ENCODE measurements at places on chromosomes 5 and 9.

GRCh38 chr5:2742921-2743679 is 8.4 kb downstream of the IRX2 start:
- DNase-seq = no peak

- DNase-seq = peak; percentile 60
Observed at GRCh38 chr5:4879693-4880303, 260.3 kb upstream of the ADAMTS16 start.

GRCh38 chr9:131098391-131099101 is 2.2 kb downstream of the AIF1L start:
- no peak for DNase-seq

- DNase-seq = no peak
Observed at GRCh38 chr9:121638399-121638798, 13.0 kb upstream of the DAB2IP start.

DNA sequence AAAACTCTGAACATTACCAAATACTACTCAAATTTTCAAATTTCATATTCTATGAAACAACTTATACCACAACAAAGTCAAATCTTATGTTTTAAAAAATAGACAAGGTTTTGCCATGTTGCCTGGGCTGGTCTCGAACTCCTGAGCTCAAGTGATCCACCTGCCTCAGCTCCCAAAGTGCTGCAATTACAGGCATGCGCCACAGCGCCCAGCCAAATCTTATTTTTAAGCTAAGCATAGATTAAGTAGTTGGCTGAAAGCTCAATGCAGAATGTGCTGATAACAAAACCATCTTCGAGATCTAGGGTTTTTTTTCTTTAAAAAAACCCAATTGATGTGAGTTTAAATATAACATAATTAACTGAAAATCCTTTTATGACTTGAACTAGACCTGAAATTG is 6.4 kb downstream of the LMBRD2 start:
- DNase-seq = no peak

DNA sequence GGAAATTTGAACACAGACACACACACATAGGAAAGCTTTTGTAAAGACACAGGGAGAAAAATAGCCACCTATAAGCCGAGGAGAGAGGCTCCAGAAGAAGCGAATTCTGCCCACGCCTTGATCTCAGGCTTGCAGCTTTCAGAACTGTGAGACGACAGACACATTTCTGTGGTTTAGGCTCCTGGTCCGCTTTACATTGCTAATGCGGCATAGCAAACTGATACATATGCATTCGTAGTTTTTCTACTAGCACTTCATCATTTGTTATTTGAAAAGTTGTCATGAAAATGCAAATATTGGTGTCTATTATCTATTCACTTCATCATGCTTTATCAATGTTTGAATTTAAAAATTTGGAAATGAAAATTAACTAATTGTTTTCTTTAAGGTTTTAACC is 674.9 kb downstream of the SEMA5A start:
- DNase-seq = no peak

DNA sequence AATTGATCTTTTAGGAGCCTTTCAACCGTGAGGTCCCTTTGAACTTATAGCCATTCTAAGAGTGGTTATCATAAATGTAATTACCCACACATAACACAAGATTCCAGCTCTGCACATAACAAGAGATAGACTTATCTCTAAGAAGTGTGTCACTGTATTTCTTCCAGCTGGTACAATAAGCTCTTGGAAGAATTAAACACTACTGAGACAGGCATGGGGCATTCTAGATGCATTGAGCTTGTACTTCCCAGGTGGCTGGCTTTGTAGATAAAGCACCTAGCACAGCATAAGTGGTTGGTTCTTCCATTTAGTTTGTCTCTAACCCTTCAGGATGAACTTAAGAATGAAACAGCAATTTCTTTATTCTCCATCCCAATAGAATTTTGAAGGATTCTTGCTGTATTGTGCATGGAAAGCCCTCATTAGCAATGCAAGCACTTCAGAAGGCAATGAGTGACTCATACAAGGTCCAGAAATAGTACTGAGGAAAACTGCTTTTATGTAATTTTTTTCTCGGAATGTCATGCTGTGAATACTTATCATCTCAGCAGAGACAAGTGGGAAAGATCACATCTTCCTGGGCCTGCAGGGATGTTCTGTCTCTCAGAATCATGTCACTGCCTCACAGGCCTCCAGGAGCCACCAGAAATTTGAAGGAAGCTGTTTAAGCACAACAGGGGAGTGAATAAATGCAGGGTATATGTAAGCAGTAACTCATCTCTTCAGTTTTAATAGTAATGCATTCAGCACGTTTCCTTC is 91.1 kb upstream of the CD180 start:
- no peak for DNase-seq

- DNase-seq = no peak
Observed at GRCh38 chr9:5571629-5572232, 57.2 kb upstream of the RIC1 start.

- no peak for DNase-seq
Observed at GRCh38 chr5:160467555-160468362, 46.1 kb downstream of the PTTG1 start.

GRCh38 chr5:61327760-61328753 is 4.0 kb upstream of the ZSWIM6 start:
- no peak for DNase-seq

DNA sequence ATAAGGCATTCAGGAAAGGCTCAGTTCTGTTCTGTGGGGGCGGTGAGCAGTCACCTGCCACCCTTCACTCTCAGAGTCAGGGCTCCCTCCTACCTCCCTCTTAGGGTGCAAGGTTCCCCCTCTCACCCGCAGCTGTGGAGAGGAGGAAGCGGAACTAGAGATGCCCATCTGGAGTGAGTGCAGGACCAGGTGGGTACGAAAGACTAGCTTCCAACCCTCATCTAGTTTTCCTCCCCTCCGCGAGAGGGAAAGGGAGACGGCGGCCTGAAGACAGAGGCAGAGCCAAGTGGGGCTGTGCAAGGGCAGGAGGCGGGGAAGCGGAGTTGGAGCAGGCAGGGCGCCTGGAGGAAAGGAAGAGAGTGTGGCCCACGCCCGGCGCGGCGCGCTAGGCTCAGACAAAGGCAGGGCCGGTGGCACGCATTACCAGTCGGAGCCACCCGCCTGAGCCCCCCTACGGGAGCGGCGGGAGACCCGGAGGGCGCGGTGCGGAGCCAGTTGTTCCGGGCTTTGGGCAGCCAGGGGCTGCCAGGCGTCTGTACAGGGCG is 7.3 kb downstream of the PRR7 start:
- DNase-seq = no peak

GRCh38 chr5:134592141-134592746 is 40.4 kb downstream of the SAR1B start:
- DNase-seq = no peak

DNA sequence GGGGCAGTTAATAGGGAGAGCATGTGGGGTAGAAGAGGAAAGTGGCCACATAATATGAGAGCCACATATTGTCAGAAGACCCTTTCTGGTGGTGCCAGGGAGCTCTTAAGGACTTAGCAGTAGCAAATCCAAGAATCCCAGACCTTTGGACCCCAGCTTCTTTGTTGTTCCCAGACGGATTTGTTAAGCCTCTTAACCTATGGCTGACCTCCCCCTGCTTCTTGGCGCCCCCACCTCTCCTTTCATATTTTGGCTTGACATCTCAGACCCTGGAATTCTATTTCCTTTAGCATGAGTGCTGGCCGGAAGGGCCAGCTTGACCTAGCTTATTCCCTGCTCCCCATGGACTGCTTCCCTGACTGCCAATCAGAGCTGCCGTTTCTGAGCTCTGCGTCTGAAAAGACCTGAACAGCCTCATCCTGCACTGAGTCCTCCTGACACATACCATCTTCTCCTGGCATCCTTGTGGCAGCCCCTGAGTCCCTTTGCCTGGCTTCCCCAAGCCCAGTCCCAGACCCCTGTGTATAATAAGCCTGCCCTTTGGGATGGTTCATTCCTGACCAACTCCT is 116.3 kb downstream of the PRKACG start:
- no peak for DNase-seq

DNA sequence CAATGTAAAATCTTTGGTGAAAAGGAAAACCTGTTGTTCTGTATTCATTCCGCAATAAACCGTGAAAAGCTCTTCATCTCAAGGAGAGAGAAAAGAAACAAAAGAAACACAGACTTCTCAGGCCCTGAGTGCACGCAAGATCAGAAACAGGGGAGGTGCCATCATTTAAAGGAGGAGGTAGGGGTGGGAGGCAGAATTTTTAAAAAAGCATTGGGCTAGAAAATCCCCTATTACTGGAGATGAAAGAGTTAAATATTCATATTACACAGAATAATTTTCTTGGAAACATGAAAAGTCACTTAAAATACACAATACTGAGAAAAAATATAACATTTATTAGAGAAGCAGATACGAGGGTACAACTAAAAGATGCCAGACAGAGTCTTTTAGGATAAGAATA is 56.3 kb downstream of the USP20 start:
- DNase-seq = no peak

- DNase-seq = no peak
Observed at GRCh38 chr5:1510151-1510561, 13.6 kb downstream of the LPCAT1 start.

DNA sequence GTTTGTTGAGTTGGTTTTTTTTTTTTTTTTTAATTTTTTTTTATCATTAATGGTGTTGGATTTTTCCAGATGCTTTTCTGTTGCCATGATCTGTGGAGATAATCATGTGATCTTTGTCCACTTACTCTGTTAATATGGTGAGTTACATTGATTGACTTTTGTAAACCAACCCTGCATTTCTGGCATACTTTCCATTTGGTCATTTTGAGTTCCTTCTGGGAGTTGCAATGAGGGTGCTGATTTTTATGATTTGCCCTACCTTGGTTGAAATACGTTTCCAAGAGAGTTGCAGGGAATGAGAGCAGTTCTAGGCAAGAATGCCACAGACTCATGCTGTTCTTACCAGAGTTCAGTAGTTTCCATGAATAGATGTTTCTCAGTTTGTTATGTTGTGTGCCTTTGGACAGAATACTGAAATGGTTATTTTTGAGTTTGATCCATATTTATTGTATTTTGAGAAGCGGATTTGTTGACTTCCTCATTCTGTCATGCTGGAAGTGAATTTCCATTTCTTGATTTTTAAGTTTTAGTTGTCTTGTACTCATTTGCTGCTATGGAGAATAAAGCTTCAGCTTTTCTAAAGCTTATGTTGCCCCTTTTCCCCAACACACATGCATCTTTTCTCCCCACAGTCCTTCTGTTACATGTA is 69.0 kb downstream of the SCAMP1 start:
- no peak for DNase-seq

- DNase-seq = no peak
Observed at GRCh38 chr9:128819716-128820664, 1.7 kb downstream of the ENDOG start.

- DNase-seq = no peak
Observed at GRCh38 chr5:169091396-169091980, 209.5 kb downstream of the SLIT3 start.

DNA sequence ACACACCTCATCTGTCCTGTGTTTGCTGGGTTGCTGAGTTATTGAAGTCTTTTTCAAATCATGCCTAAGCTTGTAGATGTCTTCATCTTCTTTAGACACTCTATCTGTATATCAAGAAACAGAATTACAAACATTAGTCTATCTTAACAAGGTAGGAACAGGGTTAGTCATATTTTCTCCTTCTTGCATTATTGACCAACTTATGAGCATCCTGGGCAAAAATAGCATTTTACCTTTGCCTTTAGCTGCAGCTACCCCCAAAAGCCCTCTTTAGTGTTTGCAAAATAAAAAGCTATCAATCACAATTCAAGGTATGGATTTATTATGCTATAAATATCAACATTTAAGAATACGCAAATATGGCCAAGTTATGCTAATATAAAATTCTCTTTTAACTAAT is 3.4 kb downstream of the PLK2 start:
- DNase-seq = no peak

DNA sequence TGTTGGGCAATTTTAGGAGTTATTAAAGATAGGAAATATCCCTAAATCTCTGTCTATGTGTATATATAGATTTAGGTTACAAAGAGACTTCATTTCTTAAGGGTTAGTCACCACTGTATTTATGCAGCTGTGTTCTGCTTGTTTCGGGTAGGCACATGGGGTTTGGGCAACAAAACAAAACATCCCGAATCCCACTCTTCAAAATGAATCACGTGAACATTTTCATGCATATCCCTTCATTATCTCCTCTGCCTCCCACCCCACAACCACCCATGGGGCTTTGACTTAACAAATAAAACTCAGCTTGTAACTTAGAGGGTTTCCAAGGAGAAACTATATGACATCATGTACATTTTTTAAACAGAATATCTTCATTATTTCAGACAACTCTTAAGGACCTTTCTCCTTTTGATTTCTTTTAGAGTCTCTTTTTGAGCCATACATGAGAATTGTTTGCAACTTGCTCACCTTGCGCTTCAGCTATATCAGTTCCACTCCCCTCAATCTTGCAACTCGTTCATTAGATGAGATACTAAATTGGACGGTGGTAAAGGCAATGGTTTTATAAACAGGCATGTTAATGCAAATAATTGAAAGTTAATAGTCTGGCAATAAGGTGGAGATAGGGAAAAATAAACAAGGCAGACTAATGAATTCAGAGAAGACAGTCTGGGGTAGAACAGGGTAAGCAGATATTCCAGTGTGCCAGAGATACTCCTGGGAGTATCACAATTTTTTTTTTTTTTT is 136.7 kb downstream of the CD180 start:
- DNase-seq = no peak

GRCh38 chr9:4700091-4700490 is 20.7 kb downstream of the CDC37L1 start:
- DNase-seq = no peak

DNA sequence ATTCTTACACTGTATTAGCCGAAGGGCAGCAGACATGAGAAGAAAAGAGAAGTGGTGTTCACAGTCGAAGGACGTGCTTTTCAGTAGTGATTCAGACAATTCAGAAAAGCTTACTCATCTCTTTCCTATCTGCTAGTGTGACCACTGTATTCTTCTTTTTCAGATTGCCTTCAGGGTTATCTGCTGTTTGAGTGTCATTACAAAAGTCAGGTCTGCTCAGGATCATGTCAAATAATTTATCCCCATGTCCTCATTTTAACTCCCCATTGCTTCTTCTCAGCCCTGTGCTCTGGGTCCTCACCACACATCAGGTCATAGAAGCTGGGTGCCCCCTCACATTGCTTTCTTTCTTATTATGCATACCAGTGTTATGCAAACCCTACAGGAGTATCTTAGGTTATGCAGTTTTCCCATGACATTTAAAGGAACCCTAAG is 394.0 kb downstream of the CETN3 start:
- no peak for DNase-seq

Measured in left renal cortex interstitium (tissue), 4 donors.